ENCODE measurements at places on chromosomes 12 and 14.

DNA sequence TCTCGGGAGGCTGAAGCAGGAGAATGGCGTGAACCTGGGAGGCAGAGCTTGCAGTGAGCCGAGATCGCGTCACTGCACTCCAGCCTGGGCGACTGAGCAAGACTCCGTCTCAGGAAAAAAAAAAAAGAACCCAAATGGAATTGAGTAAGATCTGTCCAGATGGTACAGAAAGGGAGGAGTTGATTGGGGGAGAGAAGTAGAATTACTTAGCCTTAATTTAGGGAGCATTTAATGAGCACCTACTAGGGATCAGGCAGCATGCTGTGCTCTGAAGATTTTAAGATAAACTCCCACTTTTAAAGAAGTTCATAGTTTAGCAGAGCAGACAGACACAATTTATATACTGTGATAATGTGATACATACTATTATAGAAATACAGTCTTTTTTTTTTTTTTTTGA is 4.5 kb downstream of the RAB5B start:
- no peak for DNase-seq

GRCh38 chr12:88544991-88545980 is 35.0 kb downstream of the KITLG start:
- DNase-seq, result no peak

- DNase-seq, result no peak
These were observed 11.6 kb downstream of the KMT2D start for GRCh38 chr12:49048953-49049352.

GRCh38 chr14:79415726-79416125 is 795.6 kb downstream of the DIO2 start:
- DNase-seq, result no peak

DNA sequence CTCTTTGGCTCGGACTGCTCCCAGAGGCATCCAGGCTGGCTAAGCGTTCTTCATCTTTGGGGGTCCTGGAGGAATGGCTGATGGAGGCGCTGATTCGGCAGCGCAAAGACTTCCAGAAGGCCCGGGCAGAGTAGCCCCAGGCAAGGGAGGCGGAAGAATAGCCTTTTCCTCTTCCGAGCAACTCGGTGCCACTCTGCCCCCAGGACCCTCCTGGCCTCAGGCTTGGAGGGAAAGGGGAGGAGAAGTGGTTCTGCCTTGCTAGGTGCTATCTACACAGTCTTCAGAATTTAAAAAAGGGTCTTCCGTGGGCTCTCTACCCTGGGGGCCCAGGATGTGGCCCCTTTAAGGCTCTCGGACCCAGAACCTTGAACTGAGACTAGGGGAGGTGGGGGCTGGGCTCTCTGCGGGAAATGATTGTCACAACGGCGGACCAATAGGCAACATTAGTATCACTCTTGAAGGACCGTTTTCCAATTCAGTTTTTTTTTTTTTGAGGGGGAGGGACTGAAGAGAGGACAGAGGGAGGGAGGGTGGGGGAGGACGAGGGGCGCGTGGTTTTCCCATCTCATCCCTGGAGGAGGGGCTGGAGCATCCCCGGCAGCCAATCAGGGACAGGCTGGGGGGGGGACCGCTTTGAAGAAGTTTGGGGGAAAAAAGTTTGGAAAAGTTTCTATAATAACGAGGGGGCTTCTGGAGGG is at the start of gene NFATC4:
TSS of gene NFATC4 (plus strand) at position 671 of the 698 bp plus-strand sequence. CDS start 157 bp downstream, outside the sequence.
- peak; percentile 90 for DNase-seq

DNA sequence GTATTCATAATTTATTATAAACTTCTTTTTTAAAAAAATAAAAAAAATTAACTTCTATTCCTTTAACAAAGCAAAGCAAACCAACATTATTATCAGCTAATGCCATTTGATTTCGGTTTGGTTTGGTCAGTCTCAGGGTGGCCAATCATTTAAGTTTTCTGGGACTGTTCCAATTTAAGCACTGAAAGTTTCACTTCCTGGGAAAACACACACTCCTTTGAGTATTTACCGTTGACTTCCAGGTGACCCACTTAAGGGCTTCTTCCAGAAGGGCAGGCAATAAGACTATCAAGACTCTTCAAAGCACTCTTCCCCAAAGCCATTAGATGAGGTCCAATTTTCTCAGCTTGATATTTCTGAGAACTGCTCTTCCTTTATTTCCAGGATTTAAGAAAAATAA is 854.0 kb downstream of the DIO2 start:
- no peak for DNase-seq
